ENCODE measurements at places on chromosomes 6 and 20.

- no peak for DNase-seq
These were observed 76.5 kb downstream of the ADGRG6 start for GRCh38 chr6:142378138-142378875.

DNA sequence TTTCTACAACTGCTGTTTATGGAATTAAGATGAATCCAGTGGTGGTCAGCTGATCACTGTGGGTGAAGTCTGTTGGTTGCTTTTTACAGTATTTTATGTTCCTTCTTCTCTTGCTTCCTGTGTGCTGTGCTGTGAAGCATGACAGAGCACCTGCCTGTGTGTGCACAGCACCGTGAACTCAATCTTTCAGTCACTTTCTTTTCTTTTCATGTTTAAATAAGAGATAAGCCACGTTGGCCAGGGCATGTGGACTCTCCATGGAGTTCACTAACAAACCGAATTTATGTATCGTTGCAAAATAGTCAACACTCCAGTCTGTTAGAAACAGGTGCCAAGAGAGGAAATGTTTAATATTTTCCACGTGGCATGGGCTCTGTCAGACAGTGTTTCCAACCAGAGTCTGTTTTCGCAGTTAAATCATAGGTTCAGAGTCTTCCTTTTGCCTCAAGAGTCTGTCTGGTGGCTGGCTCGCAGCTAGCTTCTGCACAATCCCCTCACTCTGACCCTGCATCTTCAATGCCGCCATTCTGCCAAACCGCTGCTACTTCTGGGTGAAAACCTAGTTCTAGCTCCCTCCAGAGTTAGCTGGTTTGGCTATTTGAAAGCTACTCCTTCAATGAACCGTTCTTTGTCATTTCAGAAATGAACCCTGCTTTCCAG is 73.2 kb downstream of the QRSL1 start:
- DNase-seq = peak; percentile 28

DNA sequence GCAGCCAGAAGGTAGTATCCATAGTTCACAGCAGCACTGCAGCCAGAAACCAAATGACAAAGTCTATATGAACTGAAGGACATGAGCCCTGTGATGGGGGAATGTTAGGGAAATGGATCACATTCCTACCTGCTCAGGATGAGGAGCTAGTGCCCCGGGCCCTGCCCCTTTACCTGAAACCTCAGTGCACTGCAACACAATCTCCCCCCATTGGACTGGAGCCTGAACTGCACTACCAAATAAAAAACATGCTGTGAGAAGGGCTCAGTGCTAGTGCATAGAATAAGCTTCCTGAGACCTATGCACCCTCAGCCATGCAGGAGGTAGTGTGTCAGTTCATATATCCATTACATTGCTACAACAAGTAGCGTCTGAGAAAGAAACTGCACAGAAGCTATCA is 477.8 kb downstream of the HACE1 start:
- DNase-seq = no peak

DNA sequence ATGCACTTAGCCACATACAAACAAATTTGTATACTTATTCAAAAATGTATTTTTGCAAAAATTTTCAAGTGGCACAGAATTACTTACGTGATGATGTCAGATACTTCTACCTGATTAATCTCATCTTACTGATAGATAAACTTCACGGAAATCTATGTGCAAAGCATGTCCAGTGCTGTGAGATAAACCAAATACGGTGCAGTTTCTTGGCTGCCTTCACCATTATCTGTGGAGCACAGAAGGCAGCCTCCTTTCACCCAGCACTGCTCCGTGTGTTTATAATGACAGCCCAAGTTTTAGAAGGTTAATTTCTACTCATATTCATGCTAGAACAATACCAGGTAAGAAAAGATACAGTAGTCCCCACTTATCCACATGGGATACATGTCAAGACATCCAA is 59.0 kb upstream of the PDE10A start:
- no peak for DNase-seq

DNA sequence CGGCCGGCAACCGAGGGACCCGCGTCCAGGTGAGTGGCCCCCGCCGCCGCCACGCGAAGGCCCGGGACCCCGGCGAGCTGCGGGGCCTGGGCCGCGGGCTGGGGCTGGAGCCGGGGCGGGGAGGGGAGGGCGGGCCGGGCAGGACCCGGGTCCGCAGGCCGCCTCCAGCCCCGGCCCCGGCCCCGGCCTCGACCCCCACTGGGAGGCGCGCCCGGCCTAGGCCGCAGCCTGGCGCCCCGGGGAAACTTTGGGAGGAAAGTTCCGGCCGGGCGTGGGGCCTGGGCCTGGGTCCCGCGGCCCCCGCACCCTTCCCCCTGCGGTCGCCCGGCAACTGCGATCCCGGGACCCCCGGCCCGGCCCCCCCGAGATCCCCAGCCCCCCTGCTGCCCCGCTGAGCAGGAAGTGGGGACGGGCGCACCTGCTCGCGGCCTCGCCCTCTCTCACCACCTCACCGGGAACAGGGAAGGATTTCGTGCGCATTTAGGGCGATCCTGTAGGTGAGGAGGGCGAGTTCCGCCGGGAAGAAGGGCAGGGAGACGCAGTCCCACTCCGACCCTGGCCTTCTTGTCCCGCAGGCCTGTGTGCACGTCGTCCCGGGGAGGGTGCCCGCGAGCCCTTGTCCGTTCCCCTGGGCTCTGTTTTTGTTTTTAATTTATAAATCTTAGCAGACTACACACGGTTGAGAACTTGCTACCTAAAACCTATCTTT is 402 bp downstream of the OSBPL2 start:
- DNase-seq = peak; percentile 47

DNA sequence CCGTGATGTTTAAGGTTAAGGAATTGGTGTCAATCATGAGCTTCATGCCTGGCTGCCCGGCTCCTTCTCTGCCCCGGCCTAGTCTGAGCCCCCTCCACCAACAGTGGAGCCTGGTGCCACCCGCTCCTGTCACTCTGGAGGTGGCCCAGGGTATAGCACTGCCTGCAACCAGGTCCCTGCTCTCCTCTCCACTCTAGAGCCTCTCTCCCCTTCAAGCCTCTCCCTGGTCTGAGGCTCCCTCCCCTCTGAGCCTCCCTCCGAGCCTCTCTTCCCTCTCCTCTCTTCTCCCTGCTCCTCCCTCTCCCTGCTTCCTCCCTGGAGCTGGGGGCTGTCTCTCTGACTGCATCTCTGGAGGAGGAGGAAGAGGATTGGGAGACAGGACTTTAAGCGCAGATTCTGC is 31.3 kb upstream of the MRGBP start:
- DNase-seq = no peak

DNA sequence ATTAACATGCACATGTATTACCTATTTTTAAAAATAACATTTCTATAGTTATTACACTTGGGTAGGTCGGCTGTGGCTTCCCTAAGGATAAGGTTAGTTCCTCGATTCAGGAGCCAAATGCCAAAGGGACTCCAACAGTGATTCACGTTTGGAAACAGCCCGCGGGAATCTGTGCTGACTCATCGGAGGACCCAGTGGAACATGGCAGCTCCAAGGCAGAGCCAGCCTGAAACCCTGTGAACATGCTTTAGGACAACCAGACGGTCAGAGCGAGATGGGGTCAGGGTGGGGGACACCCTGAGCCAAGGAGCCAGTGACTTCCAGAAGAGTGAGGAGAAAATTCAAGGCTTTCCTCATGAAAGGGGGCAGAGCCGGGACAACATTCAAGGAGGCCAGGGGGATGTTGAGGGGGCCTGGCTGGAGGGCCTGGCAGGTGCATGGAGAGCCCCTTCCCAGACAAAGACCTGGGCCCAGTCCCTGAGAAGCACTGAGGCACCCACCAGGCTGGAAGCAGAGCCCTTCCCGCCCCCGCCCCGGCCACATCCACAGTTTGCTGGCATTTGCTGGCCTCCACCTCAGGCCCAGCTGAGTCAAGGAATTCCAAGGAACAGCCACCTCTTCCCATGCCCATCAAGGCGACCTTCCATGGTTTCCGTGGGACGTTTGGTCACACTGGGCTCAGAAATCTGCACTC is 133.2 kb downstream of the SNX5 start:
- DNase-seq = no peak

- no peak for DNase-seq
These were observed 6.5 kb downstream of the EFHC1 start for GRCh38 chr6:52426667-52427066.

DNA sequence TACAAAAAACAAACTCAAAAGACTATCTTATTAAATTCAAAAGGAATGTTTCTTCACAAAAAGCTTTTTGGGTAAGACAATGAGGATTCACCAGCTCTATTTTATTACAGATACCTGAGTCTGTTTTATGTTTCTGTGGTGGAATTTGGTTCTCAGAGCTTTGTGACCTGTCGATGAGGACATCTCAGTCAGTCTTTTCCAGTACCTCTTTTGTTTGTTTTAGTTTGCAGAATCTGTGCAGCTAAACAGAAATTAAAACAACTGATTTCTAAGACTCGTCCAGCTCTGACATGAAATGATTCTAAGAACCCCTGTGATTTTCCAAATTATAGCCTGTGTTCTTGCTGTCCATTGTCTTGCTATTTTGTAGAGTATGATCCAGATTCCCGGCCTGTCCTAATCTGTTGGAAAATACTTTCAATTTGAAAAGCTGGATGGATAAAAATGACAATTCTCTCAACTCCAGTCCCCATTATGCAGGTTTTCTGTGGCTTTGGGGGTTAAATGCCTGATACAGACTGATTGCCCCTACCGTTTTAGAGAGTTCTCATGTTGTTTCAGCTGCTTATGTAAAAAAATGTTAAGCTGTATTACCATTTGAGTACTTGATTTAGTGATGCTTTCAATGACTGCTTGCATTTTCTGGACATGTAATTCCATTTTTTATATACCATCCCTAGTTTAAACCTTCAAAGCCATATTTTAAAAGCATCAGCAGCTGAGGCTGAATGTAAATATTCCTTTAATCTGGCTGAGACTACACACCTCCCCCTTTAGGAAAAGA is 94.2 kb upstream of the TAB2 start:
- no peak for DNase-seq

GRCh38 chr6:5280920-5281319 is 19.6 kb downstream of the FARS2 start:
- no peak for DNase-seq
